Hematopoietic multipotent progenitor cell (in vitro differentiated cells): ENCODE measurements at places on chromosomes 13 and 19.

DNA sequence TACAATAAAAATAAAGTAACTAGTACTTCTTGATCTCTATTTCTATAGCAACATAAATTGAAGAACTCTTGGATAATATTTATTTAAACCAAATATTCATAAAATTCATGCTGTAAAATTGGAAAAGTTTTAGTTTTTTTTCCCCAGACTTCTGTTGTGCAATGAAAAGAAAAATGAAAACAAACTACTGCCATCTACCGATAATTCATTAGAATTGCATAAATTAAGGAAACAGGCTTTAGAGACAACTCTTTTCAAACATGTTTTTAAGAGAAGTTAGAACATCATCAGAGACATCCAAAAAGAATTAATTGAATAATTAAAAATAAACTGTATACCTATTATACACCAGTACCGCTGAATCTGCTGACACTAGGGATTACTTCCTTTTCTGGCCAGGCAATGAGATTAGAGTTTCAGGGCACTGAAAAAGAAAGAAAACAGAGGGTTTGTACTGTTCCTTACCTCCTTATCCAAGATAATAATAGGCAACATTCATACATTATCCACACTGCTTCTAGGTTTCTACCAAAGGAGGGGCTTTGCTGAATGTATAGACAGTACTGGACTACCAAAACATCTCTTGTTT, 4.9 kb downstream of the CCDC122 start:
- DNase-seq: no peak

DNA sequence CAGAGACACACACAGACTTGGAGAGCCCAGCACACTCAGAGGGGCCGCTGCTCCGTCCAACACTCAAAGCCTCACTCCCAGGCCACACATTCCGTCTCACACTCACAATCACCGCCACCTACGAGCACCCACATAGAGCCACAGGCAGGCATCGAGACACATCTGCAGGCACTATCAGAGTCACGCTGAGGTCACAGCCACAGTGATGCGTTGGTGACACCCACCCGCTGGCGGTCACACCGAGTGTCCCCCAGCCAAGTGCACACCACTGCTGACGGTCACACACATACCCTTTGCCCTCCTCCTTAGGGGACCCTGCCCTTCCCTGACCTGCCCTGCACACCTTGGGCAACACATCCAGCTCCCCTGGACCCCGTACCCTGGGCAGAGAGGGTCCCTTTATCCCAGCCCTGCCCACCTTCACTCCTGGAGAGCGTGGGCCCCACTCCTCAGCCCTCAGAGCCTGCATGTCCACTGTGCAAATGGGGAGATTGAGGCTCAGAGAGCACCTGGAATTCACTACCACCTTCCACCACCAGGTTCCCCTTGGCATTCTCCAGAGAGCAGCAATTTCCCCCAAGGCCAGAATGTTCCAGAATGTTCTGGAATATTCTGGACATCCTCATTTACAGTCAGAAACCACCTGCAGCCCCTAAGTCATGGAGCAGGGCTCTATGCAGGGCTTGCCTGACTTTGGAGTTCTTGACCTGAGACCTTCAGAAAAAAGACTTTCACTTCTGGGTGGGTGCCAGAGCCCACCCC, 5.4 kb downstream of the FUT5 start:
- DNase-seq: no peak

DNA sequence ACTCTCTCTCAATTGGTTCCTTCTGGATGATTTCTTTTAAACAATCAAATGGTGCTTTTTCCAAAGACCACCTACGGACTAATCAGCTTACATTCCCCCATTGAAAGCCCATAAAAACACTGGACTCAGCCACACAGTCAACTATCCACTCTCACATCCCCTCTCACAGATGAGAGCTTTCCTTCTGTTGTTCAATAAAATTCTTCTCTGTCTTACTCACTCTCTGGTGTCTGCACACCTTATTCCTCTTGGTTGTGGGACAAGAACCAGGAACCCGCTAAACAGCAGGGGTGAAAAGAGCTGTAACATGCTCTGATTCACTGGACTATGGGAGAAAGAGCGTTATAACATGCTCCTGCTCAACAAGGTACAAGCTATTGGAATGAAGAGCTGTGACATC, 2896.2 kb downstream of the PCDH9 start:
- no peak for DNase-seq

DNA sequence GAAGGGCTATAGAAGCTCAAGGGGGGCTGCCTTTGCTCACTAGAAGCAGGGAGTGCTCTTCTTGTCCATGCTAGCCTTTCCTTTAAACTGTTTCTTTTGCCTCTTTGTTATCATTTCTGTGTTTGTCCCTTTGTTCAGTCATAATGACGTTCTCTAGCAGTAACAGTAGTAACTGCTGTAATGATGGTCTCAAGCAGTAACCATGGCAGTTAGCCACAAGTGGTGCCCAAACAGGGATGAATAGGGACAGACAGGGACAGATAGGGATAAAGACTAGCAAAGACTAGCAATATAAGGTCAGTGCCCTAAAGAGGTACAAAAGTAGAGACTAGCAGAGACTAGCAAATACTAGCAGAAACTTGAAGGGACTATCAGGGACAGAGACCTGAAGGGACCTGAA, 869.0 kb upstream of the PRR20A start:
- no peak for DNase-seq
